ENCODE measurements at places on chromosomes 12 and 14.

DNA sequence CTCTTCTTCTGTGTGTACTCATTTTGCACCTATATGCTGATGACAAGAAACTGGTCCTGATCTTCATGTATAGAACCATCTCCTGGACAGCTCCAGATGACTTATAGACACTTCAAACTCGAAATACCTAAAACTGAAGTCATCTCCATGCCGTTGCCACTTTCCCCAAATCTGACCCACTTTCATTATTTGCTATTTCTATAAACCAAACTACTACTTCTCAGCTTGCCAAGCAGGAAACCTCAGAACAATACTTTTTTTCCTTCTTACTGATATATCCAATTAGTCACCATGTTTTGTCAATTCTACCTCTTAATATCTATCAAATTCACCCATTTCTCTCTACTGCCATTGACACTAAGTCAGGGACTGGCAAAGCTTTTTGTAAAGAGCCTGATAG lies 14.8 kb downstream of the SGPP1 start:
- DNase-seq = no peak

DNA sequence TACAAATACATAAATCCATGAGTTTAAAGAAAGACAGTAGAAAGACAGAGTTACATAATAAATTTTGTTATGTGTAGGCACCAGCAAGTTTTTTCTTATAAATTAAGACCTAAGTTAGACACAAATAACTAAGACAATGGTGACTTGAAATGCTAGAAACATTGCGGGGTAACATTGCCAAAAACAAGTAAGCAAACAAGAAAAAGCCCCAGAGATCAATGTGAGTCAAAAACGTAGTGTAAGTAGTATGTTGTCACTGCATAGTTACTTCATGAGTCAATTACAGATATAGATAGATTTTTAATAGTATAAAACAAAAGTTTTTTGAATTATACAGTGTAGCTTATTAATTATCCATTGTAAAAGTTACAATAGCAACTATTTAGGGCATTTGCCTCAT lies 83.4 kb downstream of the CNTN1 start:
- DNase-seq = no peak

DNA sequence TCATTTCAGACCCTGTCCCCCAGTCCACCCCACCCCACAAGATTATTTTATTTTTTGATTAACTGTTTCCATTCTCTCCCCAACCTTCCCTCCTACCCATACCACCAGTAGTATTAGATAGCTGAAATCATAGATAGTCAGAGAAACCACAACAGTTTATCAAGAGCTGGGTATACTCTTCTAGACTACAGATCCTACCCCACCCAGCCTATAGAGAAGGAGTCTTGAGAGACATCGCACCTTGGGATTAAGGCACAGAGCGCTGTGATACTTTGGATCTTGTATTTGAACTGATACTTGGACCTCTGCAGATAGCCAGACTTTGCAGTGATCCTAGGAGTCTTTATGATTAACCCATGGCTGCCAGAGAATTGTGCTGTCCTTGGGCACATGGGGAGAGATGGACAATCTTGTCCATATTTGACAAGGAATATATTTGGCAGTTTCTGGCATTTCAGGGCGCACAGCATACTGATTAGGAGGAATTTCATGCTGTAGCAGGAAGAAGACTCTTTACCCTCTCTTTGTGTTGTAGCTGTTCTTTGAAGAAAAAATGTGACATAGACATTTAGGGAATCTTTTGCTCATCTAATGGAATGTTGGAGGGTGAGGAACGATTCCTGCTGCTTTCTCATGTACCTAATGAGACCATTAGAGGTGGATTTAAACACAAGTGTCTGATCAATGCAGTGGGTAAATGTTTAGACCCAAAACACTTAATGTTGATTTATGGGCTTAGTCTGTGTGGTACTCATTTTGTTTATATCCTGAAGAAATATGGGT lies 982 bp downstream of the RBMS2 start:
- DNase-seq = no peak

- no peak for DNase-seq
Observed at GRCh38 chr12:11242656-11243055, 26.9 kb downstream of the PRB3 start.

GRCh38 chr12:59972905-59973304 lies 377.1 kb downstream of the SLC16A7 start:
- DNase-seq = no peak

GRCh38 chr12:104083769-104084475 lies 19.6 kb downstream of the HCFC2 start:
- no peak for DNase-seq

DNA sequence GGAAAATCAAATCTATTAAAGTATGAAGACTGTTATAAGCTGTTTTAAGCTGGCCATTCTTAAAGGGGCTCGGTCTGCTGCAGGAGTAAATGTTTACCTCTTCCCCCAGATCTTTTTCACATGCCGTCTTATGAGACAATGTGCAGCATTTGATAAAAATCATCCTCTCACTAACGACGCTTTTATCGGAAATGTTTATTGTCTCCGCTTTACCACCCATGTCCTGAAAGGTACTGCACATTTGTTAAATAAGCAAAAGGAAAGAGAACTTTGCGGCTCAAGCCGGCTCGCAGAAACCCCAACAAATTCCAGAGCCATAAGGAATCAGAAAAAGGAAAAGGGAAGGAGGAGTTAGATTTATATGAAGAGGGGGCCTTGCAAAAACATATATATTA lies 137.8 kb downstream of the HMGA2 start:
- DNase-seq = no peak

Data from vagina (tissue), 2 donors.